ENCODE measurements at places on chromosomes 7 and 10.
A peak's percentile ranks its signal among the peaks of the same experiment; 100 is the strongest.

- no peak overlapping the region for H3K4me3 ChIP-seq
- no peak for DNase-seq
Measured at GRCh38 chr10:113865901-113866300, 11.4 kb downstream of the NHLRC2 start.

GRCh38 chr10:79459243-79459642 lies 13.8 kb upstream of the ZCCHC24 start:
- H3K36me3 ChIP-seq, result no peaks in the 10 kb centered on the region
- no peaks in the 10 kb centered on the region for H3K27me3 ChIP-seq
- H3K4me1 ChIP-seq, result peaks cover 9% of the 10 kb centered on the region
- DNase-seq, result no peak

- no peak for DNase-seq
- H3K4me3 ChIP-seq, result no peak overlapping the region
- no peaks in the 10 kb centered on the region for H3K36me3 ChIP-seq
- no peaks in the 10 kb centered on the region for H3K27me3 ChIP-seq
- H3K27ac ChIP-seq, result no peak overlapping the region
Measured at GRCh38 chr7:129147731-129148130, 3.2 kb downstream of the TSPAN33 start.

- H3K4me1 ChIP-seq, result no peaks in the 10 kb centered on the region
- DNase-seq, result no peak
- H3K4me3 ChIP-seq, result no peak overlapping the region
- no peaks in the 10 kb centered on the region for H3K27me3 ChIP-seq
Measured at GRCh38 chr7:96823274-96823673, 113.6 kb upstream of the SEM1 start.

DNA sequence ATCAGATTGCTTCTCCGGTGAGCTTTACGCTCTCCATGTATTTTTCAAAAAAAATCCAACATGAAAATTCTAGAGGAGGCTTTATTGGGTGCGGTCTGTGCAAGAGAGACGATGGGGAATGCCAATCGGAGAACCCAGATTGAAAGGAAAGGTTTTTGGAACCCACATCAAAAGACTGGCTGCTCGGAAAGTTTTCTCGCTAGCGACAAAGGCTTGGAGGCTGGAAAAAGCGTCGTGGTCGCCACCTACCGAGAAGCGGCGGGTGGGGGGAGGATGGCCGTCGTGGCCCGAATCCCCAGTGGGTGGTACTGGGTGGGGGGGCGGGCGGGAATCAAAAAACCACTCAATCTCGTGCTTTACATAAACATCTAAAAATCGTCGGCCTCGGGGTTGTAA lies 1.1 kb upstream of the GTF2I start:
- no peaks in the 10 kb centered on the region for H3K27me3 ChIP-seq
- H3K27ac ChIP-seq, result peak overlapping the region; percentile 99
- H3K4me1 ChIP-seq, result peaks cover 36% of the 10 kb centered on the region

DNA sequence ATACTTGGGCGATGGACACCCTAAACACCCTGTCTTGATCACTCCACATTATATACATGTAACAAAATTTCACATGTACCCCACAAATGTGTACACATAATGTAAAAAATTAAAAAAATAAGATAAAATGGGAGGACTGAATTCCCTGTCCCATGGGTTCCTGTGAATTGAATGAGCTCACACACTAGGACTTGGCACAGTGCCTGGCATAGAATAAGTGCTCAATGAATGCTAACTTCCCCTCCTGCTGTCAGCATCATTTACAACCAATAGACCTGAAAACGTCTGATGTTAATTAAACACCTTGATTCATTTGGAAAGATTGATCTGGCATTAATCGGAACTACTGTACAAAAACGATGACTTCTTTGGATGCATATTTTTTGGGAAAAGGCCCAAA lies 117.3 kb upstream of the ZNF438 start:
- no peak overlapping the region for H3K4me3 ChIP-seq
- no peak for DNase-seq
- no peaks in the 10 kb centered on the region for H3K27me3 ChIP-seq
- no peak overlapping the region for H3K27ac ChIP-seq

DNA sequence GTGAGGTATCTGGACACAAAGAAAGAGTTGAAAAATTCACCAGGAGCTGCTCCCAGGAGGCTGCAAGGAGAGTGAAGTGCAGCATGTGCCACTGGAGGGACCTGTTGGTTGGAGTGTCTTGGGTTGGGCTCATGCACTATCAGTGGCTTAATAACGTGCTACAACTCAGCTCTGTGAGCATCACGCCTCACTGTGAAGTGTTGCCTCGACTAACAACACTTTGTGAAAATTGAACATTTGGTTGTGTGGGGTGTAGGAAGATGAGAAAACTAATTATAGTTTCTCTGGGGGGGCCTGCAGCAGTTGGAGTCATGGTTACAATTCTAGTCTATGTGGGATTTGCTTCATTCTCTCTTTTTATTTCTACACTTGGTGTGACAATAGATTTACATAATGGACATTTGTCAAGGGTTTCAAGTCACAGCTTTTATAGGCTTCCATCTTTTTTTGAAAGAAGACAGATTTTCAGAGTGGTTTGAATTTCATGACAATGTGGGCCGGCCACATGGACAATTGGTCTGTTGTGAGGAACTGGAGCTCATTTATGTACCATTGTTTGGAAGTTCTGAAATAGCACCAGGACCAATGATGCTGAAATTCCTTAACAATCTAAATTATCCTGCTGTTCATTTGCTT lies 121.3 kb downstream of the RAMP3 start:
- no peak overlapping the region for H3K4me3 ChIP-seq
- no peak overlapping the region for H3K27ac ChIP-seq
- DNase-seq, result no peak
- H3K4me1 ChIP-seq, result no peaks in the 10 kb centered on the region
- H3K36me3 ChIP-seq, result no peaks in the 10 kb centered on the region

DNA sequence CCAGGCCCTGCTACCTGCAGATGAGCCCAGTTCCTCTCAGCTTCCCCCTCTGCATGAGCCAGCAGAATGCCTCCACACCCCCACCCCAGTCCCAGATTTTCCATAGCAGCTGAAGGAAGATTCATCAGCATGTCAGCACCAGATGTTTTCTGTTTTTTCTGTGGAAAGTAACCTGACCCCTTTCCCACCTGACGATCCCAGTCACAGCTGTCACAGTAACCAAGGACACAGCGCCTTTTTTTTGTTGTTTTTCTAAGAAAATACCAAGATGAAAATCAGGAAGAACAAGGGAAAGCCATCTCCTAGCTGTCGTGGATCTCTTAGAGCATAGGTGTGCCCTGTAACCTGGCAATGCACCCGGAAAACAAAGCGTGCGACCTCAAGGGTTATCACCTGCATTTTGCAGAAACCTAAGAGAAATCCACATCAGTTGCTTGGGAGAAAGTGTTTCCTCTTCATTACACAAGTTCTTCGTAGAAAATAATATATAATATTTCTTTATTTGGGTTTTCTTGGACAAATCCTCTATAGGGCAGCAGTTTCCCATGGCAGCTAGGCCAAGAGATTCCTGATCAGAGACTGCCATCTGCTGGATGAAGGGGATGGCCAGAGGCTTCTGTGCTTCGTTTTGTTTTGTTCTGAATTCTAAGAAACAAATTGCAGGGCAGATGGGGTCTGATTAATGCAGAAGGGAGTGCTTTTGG lies 401.9 kb downstream of the TNS3 start:
- no peak overlapping the region for H3K4me3 ChIP-seq
- DNase-seq, result no peak
- H3K27me3 ChIP-seq, result no peaks in the 10 kb centered on the region
- no peak overlapping the region for H3K27ac ChIP-seq
- no peaks in the 10 kb centered on the region for H3K36me3 ChIP-seq
- peaks cover 26% of the 10 kb centered on the region for H3K4me1 ChIP-seq

DNA sequence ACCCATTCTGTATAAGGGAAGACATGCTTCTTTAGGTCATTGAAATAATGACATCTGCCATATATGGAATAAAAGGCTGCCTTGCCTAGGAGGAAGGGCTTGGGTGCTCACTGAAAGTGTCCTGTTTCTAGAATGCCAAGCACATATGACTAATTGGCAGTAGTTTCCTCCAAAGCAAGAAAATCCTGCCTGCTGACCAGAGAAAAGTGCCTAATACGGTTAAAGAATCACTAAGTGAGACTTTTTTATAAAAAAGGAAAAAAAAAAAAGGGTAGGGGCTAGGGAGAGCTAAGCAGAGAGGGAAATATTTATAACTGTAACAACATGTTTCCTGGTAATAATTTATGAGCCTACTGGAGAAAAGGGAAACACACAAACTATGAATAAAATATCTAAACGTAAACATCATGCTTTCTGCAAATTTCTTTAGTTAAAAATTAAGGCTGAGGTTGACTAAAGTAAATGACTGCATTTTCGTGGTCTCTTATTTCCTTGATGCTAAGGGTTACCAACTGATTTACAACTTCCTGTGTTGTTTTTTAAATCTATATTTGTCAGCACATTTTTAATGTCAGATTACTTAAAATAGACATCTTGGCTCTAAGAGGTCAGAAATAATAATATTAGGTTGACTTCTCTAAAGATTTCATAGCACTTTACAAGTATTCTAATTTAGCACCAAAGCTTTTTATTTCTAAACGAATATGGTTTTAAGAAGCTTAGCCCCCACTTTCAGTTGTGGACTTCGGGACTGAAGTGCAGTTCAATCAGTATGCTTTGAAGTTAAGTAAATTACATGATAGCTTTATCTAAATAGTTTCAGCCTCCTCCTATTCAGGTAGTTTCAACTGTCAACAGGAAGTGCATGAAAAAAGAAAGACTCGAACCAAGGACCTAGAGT lies 89.6 kb downstream of the CABCOCO1 start:
- H3K4me3 ChIP-seq, result no peak overlapping the region
- no peak overlapping the region for H3K27ac ChIP-seq
- H3K4me1 ChIP-seq, result peaks cover 22% of the 10 kb centered on the region
- DNase-seq, result no peak
- H3K27me3 ChIP-seq, result no peaks in the 10 kb centered on the region
- no peaks in the 10 kb centered on the region for H3K36me3 ChIP-seq

DNA sequence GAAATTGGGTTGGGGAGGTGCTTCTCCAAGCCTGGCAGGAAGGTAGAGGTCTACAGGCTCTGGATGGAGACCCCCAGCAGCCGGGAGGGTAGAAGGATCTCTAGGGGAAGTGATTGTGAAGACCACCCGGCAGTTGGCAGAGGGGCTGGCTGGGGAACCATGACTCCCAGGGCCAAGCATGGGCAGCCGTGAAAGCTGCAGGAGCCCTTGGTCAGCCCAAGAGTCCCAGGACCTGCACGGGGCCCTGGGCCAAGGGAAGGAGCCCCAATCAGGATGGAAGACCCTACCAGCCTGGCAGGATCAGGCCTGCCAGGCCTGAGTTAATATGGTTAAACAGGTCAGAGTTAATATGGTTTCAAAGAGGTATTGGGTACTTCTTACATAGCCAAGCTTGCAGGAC lies 126.3 kb upstream of the NANOS1 start:
- H3K36me3 ChIP-seq, result no peaks in the 10 kb centered on the region
- H3K4me1 ChIP-seq, result no peaks in the 10 kb centered on the region
- H3K4me3 ChIP-seq, result no peak overlapping the region

- peaks cover 20% of the 10 kb centered on the region for H3K4me1 ChIP-seq
- peak overlapping the region; percentile 1 for H3K4me3 ChIP-seq
- no peak for DNase-seq
- H3K36me3 ChIP-seq, result no peaks in the 10 kb centered on the region
Measured at GRCh38 chr10:132001238-132001972, 19.7 kb upstream of the BNIP3 start.

DNA sequence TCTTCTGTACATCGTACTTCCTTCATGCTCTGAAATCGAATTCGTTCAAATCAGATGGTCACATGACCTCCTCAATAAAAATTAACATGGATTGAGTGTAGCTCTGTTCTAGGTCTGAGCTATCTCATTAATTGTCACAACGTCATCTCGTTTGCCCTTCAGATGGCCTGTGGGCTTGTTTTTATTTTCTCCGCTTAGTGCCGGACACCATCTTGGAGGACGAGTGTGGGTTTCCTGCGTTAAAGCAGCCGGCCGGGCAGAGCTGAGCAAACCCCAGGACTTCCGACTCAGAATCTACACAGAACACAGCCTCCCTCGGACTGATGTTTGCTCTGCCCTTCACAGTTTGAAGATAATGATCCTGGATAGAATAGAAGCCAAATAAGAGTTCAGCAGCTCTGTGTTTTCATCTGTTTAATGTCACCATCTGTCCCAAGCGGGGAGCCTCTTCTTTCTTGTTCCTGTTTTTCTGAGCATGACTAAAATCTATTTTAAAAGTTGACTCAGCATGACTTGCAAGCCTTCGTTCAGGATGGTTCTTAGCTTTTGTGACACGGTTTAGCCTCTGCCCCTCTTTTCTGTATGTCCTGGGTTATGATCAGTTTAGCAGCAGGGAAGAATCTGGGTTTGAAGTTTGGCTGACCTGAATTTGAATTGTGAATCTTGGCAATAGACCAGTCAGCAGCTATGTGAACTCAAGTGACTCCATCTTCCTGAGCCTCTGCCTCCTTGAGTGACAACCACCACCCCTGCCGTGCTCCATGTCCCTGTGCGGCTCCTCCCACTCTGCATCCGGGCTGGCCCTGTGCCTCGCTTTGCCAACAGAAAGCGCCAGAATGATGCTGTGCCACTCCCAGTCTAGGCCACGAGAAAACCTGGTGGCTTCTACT lies 30.6 kb upstream of the GALNTL5 start:
- no peaks in the 10 kb centered on the region for H3K4me1 ChIP-seq
- no peaks in the 10 kb centered on the region for H3K27me3 ChIP-seq
- no peak overlapping the region for H3K27ac ChIP-seq
- no peaks in the 10 kb centered on the region for H3K36me3 ChIP-seq

DNA sequence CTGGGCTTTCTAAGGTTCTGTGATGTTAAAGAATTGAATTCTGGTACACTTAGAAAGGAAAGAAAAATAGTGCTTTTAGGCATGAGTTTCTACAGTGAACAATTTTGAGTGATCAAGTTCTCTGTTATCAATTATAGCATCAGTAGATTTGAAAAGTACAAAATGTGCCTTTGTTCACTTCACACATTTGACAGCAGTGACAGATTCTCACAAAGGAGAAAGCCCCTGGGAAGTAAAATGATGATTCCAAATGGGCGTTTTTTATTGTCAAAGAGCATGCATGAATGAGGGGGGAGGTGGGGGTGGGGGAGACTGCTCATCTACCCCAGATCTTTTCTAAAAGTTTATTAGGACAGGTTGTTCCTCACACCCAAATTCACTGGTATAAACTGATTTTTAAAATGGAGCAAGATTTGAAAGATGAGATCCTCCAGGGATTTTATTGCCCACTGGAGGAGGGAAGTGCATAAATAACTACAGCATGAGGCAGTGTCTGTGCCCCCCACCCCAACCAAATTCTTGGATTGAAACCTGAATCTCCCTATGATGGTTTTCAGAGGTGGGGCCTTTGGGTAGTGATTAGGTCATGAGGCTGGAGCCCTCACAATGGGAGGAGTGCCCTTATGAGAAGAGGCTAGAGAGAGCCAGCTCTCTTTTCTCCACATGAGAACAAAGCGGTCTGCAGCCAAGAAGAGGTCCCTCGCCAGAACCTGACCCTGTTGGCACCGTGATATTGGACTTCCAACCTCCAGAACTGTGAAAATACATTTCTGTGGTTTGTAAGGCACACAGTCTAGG lies 79.5 kb downstream of the AOAH start:
- no peaks in the 10 kb centered on the region for H3K27me3 ChIP-seq
- H3K4me1 ChIP-seq, result no peaks in the 10 kb centered on the region
- no peak overlapping the region for H3K4me3 ChIP-seq
- no peak overlapping the region for H3K27ac ChIP-seq
- DNase-seq, result no peak
